Femur (tissue), 1 donor: ENCODE measurements at places on chromosomes 12 and 14.

DNA sequence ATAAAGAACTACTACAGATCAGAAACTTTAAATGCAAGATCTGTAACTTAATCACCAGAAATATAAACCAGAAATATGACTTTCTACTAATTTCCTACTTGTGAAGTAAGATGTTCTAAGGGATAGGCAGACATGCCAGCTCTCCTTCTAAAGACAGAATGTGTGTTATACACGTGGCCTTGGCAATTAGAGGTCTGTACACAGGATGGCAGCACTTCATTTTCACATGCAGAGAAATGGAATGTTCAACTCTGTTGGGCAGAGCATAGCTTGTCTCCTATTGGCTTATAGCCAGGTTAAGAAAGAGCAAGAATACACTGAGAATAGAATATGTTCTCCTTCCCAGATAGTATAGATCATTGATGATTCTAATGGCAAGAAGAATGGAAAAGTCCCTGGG is 403.8 kb downstream of the DAD1 start:
- no peak for DNase-seq

- DNase-seq, result peak; percentile 30
Observed at GRCh38 chr14:94175011-94175745, 1.1 kb downstream of the PPP4R4 start.

- no peak for DNase-seq
Observed at GRCh38 chr12:14802721-14803010, 612 bp downstream of the WBP11 start.

DNA sequence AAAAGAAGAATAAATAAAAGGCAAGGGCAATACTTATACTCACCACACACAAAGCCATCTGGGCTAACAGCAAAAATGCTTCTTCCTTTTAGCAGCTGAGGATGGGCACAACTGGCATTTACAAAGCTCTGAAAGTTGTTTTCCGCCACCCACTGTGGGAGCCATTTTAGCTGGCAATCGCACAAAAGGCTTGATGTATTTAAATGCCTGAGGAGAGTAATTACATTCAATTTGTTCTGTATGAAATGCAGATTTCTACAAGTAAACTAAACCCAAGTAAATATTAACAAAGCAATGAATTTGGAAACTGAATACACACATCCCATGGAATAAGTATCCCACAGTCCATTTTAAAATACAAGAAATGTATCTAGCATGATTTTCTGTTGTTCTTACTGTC is 37.5 kb downstream of the LRIG3 start:
- no peak for DNase-seq

- DNase-seq, result no peak
Observed at GRCh38 chr12:76037130-76038103, 5.8 kb upstream of the PHLDA1 start.

DNA sequence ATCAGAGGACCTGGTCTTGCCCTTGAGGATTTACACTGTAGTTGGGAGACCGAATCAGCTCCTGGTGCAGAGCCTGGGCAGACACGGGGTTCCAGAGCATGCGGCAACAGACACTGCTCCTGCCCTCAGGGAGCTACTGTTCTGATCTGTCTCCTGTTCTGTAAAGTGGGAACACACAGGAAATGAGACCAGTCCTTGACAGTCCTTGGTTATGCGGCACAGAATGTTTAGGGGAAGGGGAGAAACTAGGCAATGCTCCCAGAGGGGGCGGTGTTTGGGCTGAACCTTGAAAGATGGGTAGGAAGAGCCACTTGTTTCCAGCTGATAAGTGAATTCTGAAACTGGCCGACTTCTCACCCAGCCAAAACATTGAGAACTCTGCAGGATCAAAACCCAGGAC is 132.4 kb downstream of the ZFP36L1 start:
- DNase-seq, result peak; percentile 14

DNA sequence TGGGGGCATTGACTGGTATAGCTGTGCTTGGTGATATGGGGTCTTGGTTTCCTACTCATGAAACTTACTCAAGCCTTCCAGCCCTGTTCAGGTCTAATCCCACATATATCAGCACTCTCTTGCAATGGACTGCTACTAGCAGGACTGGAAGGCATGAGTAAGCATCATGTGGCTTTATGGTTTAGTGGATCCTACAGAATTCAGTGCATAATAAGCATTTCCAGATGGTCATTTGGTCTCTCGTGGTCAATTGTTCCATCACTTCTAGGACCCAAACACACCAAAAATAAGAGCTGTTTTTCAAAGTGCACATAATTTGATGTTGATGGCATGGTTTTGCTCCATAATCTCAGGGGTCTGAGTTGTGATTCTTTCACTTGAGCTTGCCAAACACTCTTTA is 114.4 kb downstream of the LMNTD1 start:
- no peak for DNase-seq

DNA sequence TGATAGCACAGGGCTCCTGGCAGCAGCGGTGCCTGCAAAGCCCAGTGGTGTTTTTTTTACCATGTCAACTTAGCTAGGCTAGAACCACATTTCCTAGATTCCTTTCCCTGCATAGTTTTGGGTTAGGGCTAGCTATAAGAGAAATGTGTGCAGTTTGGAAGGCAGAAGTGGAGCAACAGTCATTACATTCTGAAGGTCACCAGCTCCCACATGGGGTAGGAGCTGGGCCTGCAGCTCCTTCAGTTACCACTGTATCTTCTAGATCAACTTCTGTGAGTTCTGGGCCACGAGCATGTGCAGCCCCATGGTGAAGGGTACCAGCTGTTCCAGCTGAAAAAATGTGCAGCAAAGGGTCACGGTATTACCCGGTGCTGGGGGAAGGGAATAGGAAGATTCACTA is 2.3 kb upstream of the SLC25A3 start:
- no peak for DNase-seq

DNA sequence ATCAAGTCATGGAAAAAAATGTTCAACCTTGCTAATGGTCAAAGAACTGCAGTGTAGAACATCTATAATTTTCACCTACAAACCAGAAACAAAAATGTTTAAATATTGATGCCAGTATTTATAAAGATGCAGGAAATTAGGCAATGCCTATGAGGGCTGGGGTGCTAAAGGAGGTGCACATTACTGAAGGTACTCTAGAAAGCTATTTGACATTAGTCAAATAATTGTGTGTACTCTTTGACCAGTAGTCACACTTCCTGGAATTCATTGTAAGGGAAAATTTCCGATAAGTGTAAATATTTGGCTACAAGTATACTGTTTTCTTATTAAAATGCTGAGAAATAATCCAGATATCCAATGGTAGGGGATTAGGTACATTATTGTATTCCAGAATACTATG is 36.4 kb upstream of the HDAC7 start:
- DNase-seq, result no peak

GRCh38 chr12:14930299-14930698 is 8.0 kb downstream of the ERP27 start:
- DNase-seq, result no peak

- no peak for DNase-seq
Observed at GRCh38 chr12:99066726-99067125, 421.6 kb downstream of the APAF1 start.

GRCh38 chr14:71103662-71104484 is 196.6 kb downstream of the PCNX1 start:
- DNase-seq, result no peak

GRCh38 chr14:98328496-98328895 is 943.5 kb downstream of the BCL11B start:
- peak; percentile 21 for DNase-seq

DNA sequence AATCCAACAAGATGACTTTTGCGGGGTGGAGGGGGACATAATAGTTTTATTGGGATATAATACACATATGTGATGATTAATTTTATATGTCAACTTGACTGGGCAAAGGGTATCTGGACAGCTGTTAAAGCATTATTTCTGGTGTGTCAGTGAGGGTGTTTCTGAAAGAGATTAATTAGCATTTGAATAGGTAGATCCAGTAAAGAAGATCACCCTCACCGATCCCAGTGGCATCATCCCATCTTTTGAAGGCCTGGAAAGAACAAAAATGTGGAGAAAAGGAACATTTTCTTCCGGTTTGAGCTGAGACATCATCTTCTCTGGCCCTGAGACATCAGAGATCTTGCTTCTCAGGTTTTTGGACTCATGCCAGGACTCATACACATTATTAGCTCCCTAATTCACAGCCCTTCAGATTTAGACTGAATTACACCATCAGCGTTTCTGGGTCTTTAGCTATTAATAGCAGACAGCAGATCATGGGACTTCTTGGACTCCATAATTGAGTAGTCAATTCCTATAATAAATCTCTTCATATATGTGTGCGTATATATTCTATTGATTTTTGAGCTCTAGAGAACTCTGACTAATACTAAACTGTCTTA is 283.6 kb downstream of the PCNX1 start:
- DNase-seq, result no peak

- DNase-seq, result no peak
Observed at GRCh38 chr12:66066137-66066928, 64.2 kb downstream of the LLPH start.

DNA sequence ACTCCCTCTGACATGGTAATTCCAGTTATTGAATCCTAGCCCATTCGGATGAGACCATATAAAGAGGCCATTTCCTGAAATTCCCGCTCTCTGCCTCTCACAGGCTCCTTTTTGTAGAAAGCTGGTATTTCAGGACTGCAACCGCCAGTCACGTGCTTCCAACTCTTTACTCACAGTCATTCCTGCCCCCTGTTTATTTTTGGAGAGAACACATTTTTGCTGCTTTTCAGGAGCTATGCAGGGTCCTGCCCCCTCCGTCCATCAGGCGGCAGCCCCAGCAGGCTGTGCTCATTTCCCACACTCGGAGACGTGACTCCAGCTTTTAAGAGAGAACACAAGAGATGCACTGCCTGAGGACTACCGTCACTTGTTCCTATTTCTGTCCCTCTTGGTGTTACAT is 26.8 kb downstream of the IFT43 start:
- DNase-seq, result peak; percentile 57

DNA sequence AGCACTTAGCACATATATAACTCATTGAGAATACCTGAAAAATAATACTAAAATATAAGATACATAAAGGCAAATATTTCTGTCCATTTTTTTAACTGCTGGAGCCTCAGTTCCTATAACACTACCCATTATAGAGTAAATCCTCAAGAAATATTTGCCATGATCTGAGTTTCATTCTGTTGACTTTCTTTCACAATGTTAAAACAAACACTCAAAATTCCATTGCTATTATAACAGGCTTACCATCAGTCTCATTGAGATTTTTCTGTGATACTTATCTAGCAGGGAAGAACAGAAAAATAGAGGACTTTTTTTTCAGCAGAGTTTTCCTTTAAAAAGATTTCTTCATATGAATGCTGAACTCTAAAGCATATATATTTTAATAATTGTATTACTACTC is 24.5 kb downstream of the LMO3 start:
- DNase-seq, result no peak

- peak; percentile 63 for DNase-seq
Observed at GRCh38 chr12:12560587-12561370, 1.9 kb downstream of the DUSP16 start.

GRCh38 chr12:2198005-2198501 is 145.3 kb downstream of the CACNA1C start:
- DNase-seq, result no peak

- no peak for DNase-seq
Observed at GRCh38 chr14:67492538-67492937, 4.0 kb upstream of the TMEM229B start.

- no peak for DNase-seq
Observed at GRCh38 chr12:29750131-29750927, 33.4 kb downstream of the TMTC1 start.

- DNase-seq, result no peak
Observed at GRCh38 chr14:101377069-101377468, 184.2 kb upstream of the DIO3 start.

DNA sequence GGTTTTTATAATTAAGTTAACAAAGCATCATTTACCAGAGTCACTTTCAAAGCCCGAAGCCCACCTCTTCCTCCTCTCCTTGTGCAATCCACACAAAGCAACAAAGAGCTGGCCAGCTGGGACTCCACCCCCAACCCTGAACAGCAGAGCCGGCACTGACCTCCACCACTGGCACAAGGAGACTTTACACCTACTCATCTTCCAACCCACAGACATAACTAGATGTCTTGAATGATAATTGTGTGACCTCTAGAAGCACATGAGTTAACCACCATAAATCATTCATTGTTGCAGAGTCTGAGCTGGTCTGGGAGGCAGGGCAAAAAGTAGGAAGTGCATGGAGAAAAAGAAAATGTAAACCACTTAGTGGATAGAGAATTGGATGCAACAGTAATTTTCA is 72.2 kb downstream of the ST8SIA1 start:
- peak; percentile 37 for DNase-seq

GRCh38 chr14:104876251-104876699 is 11.2 kb downstream of the CEP170B start:
- peak; percentile 46 for DNase-seq

DNA sequence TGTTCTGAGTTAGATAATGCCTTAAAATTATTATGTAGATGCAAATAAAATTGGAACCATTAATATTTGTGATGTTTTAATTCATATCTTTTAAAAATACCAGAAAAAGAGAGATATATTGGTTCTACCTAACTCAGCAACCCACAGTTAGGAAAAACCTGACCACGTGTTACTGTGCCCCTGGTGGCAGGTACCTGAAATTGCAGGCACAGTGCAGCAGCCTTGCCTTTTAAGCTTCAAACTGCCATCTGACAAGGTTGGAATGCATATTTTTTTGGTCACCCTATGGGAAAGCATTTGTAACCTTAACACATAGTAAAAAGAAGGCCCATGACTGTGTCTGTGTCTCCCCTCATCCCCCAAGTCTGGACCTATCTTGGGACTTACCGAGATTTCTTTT is 109.4 kb upstream of the NOS1 start:
- DNase-seq, result no peak

DNA sequence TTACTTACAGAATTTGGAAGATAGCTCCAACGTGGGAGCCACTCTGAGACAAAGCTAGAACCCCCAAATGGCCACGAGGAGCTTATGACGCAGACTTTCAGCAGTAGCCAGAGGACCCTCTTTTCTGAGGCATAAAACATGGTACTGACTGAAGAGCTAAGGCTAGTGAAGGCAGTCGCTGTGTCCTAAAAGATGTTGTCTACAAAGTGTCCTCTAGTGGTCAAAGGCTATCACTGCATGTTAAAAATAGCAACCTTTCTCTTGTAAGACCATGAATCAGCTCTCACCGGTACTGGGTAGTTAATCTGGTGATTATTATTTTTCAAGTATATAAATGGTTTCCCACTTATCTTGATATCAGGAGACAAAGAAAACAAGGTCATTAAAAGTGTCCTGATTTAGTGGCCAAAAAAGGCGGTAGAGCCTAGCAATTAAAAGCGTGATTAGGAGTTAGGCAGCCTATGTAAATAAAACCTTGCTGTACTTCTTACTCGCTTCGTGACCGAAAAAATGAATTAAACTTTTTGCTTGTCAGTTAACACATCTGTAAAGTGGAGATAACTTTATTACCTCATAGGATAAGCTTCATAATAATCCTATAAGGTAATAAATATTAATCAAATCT is 47.0 kb upstream of the LGR5 start:
- DNase-seq, result no peak

DNA sequence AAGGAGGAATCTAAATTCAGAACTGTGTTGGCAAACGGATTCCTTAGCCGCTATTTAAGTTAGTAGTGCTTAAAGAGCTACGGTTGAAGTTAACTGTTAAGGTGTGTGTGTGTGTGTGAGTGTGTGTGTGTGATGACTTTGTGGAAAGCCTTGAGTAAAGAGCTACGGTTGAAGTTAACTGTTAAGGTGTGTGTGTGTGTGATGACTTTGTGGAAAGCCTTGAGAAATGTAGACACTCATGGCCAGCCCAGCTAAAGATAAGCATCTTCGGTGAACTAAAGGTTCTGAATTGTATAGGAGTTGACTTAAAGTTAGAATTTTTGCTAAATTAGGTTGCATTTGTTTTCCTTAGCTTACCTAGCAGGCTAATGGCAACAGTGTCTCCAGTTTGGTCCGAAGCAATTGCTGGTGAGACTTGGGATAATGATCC is 1.4 kb downstream of the KTN1 start:
- DNase-seq, result no peak
